ENCODE measurements at places on chromosomes 1 and 21.

- no peak for DNase-seq
These were observed 108.4 kb downstream of the FNBP1L start for GRCh38 chr1:93556291-93556690.

- no peak for DNase-seq
These were observed 79.8 kb downstream of the PCBP3 start for GRCh38 chr21:45723049-45723958.

GRCh38 chr1:10541286-10541685, 66.5 kb downstream of the PEX14 start:
- DNase-seq: no peak

DNA sequence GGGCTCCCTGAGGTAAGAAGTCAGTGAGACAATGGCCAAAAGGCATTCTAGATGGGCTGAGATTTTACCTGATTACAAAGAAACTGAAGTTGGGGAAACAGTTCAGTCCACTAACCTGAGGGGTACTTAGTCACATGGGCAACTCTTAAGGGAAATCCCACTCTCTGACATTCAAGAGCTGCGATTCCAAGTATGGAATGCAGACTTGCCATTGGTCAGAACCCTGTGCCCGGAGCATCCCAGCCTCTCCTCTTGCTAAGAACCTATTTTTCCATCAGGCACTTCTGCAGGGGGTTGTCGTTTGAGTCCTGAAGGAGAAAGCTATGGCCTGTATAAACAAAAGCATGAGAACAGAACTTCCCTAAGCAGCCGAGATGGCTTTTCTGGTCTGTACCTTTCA, 434.9 kb upstream of the DAB1 start:
- no peak for DNase-seq

- DNase-seq: no peak
These were observed 2.1 kb downstream of the STUM start for GRCh38 chr1:226550672-226551041.

DNA sequence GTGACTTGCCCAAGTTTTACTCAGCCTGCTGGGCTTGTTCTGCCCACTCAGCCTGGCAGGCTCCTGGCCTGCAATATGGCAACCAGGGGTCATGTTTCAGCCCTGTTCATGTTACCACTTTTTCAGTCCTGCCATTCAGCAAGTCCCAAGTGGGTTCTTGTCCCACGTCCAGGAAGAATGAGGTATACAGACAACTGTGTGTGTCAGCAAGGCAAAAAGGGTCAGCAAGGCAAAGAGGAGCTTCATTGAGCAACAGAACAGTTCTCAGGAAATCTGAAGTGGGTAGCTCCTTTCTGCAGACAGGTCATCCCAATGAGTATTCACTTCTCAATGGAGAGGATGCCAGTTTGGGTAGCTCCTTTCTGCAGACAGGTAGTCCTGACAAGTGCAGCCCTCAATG, 1233.3 kb upstream of the B3GALT2 start:
- DNase-seq: no peak

DNA sequence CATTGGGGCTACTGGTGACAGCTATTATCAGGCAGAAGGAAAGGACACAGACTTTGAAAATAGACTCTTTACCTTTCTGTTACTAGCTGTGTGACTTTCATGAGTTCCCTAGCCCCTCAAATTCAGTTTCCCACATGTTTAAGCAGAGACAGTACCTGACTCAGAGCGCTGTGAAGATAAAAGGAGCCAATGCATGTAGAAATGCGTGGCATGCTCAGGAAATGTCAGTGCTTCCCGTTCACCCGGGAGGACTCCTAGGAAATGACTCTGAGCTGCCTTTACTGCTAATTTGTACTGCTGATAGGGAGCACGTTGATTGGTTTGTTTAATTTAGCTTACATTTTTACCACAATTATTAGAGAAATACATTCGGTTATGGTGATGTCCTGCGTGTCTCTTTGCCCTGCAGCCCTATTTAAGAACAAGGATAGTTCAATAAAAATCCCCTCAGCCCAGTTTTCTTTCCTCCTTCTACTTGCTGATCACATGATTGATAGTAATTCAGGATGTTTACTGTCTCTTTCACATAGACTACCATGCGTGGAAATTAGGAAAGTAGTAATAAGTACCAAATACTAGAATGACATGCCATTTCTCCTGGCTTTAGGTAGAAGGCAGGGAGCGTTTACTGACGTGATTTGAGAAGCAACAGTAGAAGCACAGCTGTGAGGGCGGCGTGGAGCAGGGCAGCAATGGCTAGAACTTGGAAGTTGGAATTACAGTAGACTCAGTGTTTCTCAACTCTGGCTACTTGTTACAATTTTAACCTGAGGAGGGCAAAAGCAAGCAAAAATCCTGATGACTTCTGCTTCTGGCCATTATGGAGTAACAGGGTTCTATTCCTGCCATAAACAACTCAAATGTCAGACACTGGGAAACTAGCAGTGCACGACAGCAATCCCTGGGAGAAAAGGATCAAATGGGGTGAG, 15.9 kb downstream of the PDIK1L start:
- no peak for DNase-seq

GRCh38 chr1:24927988-24928688, 1.9 kb downstream of the RUNX3 start:
- DNase-seq: peak; percentile 45
